ENCODE measurements at places on chromosomes 12 and 14.

GRCh38 chr14:64937171-64937820 lies 5.2 kb downstream of the GPX2 start:
- no peak for DNase-seq

GRCh38 chr12:13472690-13473089 lies 276.2 kb downstream of the EMP1 start:
- no peak for DNase-seq

- no peak for DNase-seq
These were observed 9.5 kb upstream of the BDKRB1 start for GRCh38 chr14:96246539-96246847.

DNA sequence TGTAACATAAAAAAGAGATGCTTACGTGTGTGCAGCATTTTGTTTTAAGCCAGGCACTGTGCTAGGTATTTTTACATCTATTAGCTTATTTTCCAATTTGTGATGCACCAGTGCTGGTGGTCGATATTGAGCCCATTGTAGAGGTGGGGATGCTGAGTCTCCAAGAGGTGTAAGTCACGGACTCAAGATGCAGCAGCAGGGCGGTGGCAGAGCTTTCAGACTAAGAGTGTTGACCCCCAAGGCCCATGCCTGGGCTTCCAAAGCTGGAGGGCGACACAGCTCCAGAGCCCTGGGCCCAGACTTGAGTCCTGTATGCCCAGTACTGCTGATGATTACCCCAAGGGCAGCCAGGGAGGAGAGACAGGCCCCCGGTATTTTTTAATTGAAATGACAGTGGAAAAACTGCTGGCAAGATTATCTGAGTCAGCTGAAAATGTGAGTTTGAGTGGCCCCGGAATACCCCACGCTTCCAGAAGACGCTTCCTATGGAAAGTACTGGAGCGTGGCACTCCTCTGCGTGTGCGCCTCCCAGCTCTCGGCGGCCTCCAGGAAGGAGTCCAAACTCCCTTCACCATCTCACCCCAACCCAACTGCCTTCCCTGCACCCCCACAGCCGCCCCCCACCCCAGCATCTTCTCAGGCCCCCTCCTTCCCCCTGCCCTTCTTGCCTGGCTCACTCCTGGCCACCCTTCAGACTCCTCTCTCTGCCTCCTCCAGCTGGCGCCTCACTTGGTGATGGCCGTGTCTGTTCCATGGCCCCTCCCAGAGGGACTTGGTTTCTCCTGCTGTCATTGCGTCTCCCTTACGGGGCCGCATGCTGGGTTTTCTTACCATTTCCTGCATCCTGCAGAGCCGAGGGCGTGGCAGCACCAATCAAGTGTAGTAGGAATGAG lies 40.7 kb downstream of the ELK3 start:
- DNase-seq, result no peak

DNA sequence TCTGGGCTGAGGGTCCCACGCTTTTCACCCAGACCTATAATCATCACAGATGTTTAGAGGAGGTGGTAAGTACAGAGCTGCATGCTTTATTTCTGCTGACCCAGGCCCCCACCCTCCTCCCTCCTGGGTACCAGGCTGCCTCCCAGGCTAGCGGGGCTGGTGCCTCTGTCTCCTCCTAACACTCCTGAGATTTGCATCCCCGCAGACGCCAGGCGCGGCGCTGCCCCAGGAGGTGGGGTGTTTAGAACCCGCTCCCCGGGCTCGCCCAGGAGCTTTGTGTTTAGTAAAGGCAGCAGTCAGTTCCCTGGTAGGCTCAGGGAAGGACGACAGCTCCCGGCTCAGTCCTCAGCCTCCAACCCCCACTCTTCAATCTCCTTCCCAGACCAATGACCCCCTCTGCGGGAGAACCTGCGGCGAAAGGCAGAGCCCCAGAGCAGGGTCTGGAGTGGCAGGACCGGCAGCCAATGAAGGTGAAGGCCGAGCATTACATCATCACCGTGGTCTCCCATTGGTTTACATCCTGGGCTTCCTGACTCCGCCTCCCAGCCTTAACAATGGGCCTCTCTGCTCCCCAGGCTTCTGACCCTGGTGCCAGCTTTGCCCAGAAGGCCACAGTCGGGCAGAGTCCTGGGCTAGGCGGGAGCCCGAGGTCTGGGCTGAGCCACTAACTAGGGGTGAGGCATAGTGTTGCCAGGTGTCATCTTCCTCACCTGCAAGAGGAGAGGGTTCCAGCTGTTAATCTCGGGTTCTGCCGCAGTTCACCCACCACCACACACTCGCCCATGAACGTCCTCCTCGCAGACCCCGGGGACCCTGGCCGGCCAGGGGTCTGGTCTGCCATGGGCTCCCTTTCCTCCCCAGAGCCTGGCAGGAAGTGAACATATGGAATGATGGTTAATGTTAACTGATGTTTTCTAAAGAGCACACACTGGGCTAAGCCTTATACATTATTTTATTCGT lies 57.5 kb downstream of the CALM1 start:
- no peak for DNase-seq

GRCh38 chr14:67508956-67509355 lies 20.4 kb upstream of the TMEM229B start:
- DNase-seq, result no peak

- no peak for DNase-seq
These were observed 15.8 kb downstream of the ATP5MC2 start for GRCh38 chr12:53660041-53660440.

DNA sequence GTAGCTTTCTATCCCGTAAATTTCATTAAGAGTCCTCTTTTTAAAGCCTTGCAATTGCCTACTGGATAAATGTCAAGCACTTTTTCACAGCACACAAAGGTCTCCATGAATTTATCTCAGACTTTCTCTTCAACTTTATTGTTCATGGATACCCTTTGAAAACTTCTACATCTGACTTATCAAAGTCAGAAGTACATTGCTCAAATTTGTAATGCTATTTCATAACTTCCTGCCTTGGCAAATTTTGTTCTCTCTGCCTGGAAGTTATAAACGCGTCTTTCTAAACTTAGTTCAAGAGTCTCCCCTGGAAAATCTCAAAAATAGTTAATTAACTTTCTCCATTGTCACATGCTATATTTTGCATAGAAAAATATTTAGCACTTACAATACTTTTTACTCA lies 55.9 kb upstream of the RERGL start:
- DNase-seq, result no peak

DNA sequence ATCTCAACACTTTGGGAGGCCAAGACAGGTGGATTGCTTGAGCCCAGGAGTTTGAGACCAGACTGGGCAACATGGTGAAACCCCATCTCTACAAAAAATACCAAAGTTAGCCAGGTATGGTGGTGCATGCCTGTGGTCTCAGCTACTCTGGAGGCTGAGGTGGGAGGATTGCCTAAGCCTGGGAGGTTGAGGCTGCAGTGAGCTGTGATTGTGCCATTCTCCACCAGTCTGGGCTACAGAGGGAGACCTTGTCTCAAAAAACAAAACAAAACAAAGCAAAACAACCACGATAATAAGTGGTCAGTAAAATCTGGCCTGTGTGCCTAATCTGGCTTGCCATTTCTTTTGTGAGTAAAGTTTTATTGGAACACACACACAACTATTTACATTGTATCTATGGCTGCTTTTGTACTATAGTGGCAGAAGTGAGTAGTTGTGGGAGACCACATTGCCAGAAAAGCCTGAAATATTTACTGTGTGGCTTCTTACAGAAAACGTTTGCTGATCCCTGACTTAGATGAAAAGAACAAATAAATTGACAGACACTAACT lies 19.4 kb upstream of the KLRG1 start:
- no peak for DNase-seq

- DNase-seq, result no peak
These were observed 18.0 kb downstream of the BICD1 start for GRCh38 chr12:32124637-32125036.

DNA sequence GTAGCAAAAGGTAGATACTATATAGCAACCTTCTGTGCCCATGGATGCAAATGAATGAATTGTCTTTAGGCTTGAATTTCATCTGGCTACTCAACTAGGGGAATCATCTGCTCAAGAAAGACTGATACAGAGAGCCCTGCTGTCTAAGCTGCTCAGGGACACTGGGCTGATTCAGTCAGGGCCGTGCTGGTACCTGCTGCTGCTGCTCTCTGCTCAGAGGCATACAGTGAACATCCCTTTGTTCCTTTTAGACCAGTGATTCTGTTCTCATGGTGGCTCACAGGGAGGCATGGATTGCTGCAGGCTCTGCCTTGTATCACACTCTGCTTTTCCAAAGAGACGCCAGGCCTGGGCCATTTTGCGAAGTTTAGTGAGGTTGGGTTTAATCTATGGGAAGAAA lies 14.1 kb downstream of the EIF2B2 start:
- no peak for DNase-seq

DNA sequence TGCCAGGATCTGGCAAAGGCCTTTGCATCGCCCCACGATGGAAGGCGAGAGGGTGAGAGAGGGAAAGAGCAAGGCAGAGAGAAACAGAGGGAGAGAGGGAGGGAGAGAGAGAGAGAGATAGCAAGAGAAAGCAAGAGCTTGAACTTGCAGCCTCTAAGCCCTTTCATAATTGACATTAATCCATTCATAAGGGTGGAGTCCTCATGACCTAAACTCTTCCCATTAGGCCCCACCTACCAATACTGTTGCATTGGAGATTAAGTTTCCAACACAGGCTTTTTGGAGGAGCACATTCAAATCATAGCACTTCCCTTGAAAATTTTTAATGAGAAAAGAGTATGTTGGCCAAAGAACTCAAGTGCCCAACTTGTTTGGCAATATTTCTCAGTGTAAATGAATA lies 48.6 kb upstream of the ZDHHC17 start:
- no peak for DNase-seq

DNA sequence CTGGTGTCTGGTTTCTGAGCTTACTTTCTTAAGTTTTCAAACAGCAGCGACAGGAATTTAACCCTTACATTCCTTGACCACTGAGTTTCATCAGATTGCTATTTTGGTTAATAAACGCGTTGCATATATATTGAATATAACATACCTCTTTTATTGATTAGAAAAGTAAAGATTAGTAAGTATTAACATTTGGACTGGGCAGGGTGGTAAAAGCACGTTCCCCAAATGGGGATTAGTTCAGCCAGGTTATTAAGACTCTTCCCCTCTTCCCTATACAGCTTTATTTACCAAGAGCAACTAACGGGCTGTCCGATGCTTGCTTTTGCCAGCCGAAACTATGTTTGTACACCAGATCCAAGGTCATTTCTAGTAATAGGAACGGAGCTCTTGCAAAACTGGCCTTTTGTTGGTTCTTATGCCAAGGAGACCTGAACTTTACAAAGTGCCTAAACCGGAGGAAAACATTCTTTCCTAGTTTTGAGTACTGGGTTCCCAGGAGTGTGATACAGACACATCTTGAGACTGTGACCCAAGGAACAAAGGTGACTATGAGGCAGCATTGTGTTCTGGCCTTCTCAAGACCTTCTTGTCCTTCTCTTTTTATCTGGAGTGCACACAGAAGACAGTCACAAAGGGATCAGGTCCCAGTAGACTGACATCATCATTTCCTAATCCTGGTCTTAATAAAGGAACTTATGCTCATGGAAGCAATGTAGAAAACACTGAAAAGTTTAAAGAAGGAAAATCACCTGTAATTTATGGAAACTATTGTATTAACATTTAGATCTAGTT lies 2.6 kb downstream of the GLRX5 start:
- no peak for DNase-seq

GRCh38 chr12:80752464-80752863 lies 35.8 kb downstream of the MYF5 start:
- no peak for DNase-seq

DNA sequence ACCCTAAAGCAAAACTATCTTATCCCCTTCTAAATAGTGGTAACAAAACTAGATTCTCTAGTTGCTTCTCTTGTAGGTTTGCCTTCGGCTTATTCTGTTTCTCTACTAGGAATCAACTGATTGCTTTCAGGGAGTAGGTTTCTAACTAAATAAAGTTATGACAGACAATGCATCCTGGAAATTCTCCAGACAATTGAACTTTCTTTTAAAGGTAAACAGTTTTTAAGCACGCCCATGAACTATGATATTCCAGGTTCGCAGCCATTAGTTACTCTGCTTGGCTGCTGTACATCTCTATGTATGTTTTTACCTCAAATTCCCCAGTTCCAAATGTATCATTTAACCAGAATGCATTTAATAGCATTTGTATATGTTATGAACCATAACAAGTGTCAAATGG lies 23.9 kb downstream of the EIF2S3B start:
- no peak for DNase-seq

- no peak for DNase-seq
These were observed 36.9 kb downstream of the ITPK1 start for GRCh38 chr14:93078870-93079269.

DNA sequence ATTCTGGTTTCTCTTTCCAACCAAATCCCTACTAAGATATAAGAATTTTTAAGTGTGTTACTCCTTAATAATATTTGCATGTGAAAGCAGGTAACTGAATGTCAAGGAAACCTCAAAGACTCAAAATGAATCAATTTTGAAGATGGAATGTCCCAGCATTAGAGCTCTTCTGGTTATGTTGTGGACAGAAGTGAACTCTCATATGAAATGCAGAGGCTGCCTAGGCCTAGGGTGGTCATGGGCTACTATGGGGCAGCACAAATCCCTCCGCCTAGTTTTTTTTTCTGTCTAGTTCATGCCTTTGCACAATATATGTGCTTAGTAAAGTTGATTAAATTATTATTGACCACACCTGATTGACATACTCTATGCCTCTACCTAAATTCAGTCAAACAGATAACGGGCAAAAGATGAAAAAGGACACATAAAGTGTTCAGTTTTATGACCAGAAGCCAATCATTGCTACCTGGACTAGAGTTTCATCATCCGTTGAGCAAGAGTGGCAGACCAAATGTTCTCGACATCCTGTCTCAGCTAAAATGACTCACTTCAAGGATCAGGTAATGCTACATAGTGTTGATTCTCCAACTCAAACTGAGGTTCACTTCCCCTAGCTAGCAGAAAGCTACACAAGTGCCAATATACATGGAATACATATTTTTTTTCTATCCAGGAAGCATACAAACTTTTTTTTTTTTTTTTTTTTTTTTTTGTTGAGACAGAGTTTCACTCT lies 1211.4 kb downstream of the VRK1 start:
- DNase-seq, result no peak

DNA sequence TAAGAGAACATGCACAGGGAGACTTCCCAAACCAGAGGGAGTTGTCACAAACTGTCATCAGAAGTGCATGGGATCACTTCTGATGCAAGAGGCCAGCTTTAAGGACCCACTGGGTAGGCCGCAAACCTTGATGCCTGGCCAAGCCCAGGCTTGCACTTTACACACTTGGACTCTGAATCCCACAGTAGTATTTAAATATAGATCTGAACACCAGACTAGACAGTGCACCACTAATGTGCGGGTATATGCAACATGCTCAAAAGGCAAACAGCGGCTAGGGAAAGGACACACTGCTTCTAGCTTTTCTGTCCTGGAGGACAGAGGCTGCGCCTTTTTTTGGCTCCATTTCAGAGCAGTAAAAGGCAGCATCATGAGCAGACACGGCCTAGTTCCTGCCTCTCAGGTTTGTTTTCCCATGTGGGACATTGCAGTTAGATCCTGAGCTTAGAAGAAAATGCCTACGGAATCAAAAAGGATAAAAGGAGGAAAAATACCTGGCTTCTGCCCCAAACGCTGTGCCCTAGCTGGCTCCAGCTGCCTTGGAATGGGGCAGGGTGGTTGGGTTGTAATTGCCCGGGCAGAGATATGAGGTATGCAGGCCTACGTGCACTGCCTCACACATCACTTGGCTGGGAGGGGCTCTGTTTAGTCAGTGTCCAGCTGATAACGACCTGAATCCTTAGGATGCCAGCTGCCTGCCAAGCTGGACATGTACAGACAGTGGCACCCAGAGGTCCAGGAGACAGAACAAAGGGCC lies 84.5 kb upstream of the EGLN3 start:
- no peak for DNase-seq

GRCh38 chr12:16437281-16437816 lies 89.9 kb downstream of the MGST1 start:
- DNase-seq, result no peak

- no peak for DNase-seq
These were observed 183.7 kb upstream of the DIO2 start for GRCh38 chr14:80395031-80395430.

Data from activated T-helper 1 cell treated with anti-CD3 and anti-CD28 coated beads, Interleukin-12 subunit alpha, Interleukin-12 subunit beta, Interleukin-2, Interleukin-4 antibody, amounts not matched to agents 30 ng/mL and 10 ng/mL and 1 ng/mL, durations not matched to agents 14 hours and 24 hours and 36 hours (primary cell).